ENCODE measurements at places on chromosomes 16 and 17. TPM values are rescaled to one million over a fixed set of nuclear protein-coding genes. Genes with fewer than 3 reads are reported as not detected.

SSTR5 gene
- 2.6 TPM for total RNA-seq

DNA sequence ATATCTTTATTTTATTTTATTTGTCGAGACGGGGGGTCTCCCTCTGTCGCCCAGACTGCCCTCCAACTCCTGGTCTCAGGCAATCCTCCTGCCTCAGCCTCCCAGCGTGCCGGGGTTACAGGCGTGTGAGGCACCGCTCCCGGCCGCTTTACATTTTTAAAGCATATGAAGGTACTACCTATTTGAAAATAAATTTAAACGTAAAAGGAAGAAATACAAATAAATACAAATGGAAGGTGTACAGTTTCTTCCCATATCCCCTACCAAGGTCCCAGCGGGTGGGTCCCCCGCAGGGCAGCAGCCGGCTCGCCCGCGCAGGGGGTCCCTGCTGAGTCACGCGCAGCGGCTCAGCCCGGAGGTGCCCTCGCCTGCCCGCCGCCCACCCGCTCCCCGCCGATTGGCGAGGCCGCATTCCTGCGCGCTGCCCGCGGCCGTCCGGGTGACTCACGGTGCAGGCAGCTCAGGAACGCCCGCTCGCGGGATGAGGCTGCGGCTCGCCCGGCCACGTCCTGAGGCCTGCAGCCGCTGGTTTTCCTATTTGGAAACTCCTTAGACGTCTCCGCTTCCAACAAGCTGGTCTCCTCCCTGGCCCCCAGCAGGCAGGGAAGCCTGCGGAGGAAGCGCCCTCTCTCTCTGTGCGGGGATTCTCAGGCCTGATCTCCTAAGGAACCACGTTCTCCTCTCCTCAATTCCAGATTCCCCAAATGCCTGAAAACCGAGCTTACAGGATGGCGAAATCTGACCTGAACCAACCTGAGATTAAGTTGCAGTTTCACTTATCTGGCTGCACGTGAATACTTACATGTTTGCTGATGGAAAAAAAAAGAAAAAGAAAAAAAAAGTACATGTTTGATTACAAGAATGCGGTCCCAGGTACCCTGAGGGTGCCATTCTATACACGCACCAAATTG lies 54.8 kb upstream of the MAP3K14 start:
- H3K27me3 ChIP-seq, result no peaks in the 10 kb centered on the region
- H3K27ac ChIP-seq, result peak overlapping the region; percentile 86
- peak; percentile 90 for DNase-seq
- peak overlapping the region; percentile 39 for H3K4me3 ChIP-seq

GRCh38 chr16:19177111-19177739 lies 9.2 kb downstream of the SYT17 start:
- H3K27me3 ChIP-seq, result no peaks in the 10 kb centered on the region
- H3K4me1 ChIP-seq, result no peaks in the 10 kb centered on the region
- no peak overlapping the region for H3K4me3 ChIP-seq
- H3K27ac ChIP-seq, result no peak overlapping the region
- no peaks in the 10 kb centered on the region for H3K36me3 ChIP-seq

C17orf100 gene
- 2.1 TPM for total RNA-seq

CCDC144A gene
- 4.6 TPM for total RNA-seq

ANKFN1 gene
- 0.53 TPM for total RNA-seq

- H3K4me3 ChIP-seq, result no peak overlapping the region
- no peak overlapping the region for H3K27ac ChIP-seq
- no peaks in the 10 kb centered on the region for H3K27me3 ChIP-seq
- no peak for DNase-seq
Measured at GRCh38 chr17:867896-868489, 85.8 kb downstream of the MRM3 start.

- H3K27me3 ChIP-seq, result peaks cover 27% of the 10 kb centered on the region
- DNase-seq, result no peak
- H3K4me3 ChIP-seq, result no peak overlapping the region
- no peaks in the 10 kb centered on the region for H3K36me3 ChIP-seq
Measured at GRCh38 chr16:56191835-56192634, 746 bp downstream of the GNAO1 start.

EEF2K gene
- 28.3 TPM for total RNA-seq

DNA sequence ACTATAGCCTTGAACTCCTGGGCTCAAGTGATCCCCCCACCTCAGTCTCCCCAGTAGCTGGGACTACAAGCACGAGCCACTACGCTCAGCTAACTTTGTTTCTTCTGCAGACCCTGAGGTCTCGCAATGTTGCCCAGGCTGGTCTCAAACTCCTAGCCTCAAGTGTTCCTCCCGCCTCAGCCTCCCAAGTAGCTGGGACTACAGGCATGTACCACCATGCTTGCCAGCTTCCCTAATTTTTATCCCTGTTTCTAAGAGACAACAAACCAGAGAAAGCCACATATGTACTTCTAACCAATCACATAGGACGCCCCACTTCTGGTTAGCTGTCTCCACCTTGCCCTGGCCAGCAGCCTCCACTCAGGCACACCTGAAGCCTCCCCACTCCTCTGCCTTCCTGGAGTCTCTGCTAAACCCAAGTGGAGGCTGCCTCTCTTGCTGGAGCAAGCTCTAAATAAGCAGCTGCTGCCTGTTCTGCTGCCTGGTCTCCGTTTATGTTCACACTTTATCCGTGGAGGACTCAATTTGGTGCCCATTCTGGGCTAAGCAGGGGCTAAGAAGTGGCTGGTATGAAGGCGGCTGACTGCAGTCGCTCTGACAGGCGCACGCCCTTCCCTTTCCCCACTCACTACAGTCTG lies 24.7 kb downstream of the NSMCE1 start:
- no peaks in the 10 kb centered on the region for H3K27me3 ChIP-seq
- H3K36me3 ChIP-seq, result no peaks in the 10 kb centered on the region
- no peak overlapping the region for H3K27ac ChIP-seq
- DNase-seq, result no peak
- no peak overlapping the region for H3K4me3 ChIP-seq
- H3K4me1 ChIP-seq, result peaks cover 64% of the 10 kb centered on the region

CEMP1 gene
- not detected for total RNA-seq

GRCh38 chr17:78705071-78705470 lies 77.0 kb downstream of the CYTH1 start:
- DNase-seq, result no peak
- peaks cover 41% of the 10 kb centered on the region for H3K36me3 ChIP-seq
- H3K27ac ChIP-seq, result no peak overlapping the region
- peaks cover 22% of the 10 kb centered on the region for H3K4me1 ChIP-seq

All from adrenal gland (tissue), 19 donors.